ENCODE measurements at places on chromosomes 1 and 21.

DNA sequence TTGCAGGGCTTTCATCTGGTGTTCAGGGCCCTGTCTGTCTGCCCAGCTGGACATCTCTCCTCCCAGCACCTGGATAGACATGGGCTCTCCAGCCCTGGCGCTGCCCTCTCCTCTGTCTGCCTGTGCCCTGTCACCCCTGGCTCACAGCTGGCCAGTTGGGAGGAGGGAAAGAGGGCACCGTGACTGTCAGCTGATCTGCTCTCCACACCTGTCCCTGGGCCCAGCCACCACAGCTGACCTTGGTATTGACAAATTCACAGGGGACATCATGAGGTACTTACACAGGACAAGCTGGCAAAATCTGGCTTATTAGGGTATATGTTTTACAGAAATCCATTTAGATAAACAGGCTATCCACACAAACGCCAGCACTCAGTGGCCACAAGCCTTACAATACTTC is 8.3 kb downstream of the TNR start:
- DNase-seq = no peak

- no peak for DNase-seq
Observed at GRCh38 chr1:231934797-231935196, 308.2 kb downstream of the DISC1 start.

GRCh38 chr1:26602378-26602959 is 72.9 kb downstream of the RPS6KA1 start:
- DNase-seq = peak; percentile 74

DNA sequence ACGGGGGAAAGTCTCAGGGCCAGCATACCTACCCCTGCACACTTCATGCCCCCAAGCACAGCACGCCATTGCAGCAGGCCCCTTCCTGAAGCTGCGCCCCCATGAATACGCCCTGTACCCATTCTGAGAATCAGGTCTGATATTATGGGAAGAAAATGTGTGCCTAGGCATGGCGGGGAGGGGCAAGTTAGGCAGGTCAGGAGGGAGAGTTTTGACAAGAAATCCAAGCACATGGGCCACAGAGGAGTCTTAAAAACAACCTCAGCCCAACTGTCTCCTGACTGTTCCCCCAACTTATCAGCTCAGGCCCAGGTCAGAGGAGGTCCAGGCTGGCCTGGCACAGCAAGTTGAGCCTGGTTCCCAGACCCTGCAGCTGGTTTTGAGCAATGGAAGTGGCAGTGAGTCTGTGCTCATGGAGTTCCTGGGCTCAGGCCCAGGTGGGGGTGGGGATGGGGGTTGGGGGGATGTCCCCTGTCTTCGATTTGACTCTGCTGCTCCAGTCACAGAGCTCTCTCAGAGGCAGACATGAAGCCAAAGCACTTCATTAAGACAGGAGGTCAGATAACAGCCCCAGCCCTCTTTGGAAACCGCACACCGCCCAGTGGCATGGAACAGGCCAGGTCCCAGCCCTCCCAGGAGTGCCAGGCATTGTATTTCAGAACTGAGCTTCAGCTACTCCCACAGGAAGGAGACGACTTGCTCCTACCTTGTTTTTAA is 20.6 kb upstream of the BCAR3 start:
- no peak for DNase-seq

DNA sequence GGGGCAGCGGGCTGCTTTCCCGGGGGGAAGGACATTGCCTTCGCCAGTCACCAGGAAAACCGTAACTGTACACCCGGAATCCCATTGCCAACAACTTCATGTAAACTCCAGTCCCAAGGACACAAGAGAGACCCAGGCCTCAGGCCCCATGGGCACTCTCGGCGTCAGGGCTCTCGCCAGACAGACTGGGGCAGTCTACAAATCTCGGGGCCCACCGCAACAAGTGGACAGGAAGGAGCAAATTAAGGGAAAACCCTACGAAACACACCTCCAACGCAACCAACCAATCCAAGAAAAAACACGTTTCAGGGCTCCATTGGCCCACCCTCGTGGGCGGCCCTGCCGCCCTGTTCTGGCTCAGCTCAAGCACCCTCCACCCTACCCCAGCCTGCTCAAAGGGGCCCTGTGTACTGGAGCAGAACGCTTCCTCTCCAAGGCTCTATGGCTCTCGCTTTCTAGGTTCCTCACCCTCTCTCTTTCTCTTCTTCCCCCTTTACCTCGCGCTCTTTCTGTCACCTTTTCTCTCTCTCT is 4.6 kb upstream of the ZNF678 start:
- DNase-seq = no peak

- no peak for DNase-seq
Observed at GRCh38 chr1:108071601-108072000, 106.6 kb upstream of the VAV3 start.

DNA sequence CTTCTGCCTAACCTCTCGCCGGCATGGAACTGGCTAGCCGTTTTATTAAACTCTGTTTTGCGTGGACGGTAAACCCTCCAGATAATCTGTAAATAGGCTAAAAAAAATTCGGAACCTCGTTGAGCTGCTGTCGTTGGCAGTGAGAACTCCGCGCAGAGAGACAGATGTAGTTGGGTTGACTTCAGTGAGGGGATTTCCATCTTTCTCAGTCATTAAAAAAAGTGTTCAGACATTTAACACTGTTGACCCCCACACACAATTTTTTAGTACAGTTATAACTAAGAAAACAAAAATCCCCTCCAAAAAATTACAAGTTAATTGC is 464 bp downstream of the PARK7 start:
- no peak for DNase-seq

DNA sequence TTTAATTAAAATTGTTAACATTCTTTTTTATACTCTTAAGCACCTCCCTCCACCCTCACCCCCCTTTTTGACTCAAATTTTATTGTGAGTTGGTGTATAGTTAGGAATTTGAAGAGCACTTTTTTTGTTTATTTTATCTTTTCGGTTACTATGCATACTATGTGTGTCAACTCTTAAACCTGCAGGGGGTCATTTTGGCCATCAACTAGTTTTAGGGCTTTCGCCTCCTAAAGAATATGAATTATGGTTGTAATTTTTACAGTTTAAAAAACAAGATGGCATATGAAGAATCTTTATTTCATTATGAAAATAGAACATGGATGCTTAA is 9.7 kb downstream of the BACH1 start:
- DNase-seq = no peak

- no peak for DNase-seq
Observed at GRCh38 chr1:70397013-70397412, 14.1 kb upstream of the CTH start.

GRCh38 chr1:190403402-190403801 is 74.3 kb downstream of the BRINP3 start:
- DNase-seq = no peak

- peak; percentile 78 for DNase-seq
Observed at GRCh38 chr1:9652379-9653209, 1.1 kb downstream of the PIK3CD start.

GRCh38 chr1:220575718-220576497 is 48.0 kb downstream of the MARK1 start:
- no peak for DNase-seq

- no peak for DNase-seq
Observed at GRCh38 chr1:104991702-104992101, 1242.0 kb downstream of the AMY1C start.
